ENCODE measurements at places on chromosomes 7 and 10.

DNA sequence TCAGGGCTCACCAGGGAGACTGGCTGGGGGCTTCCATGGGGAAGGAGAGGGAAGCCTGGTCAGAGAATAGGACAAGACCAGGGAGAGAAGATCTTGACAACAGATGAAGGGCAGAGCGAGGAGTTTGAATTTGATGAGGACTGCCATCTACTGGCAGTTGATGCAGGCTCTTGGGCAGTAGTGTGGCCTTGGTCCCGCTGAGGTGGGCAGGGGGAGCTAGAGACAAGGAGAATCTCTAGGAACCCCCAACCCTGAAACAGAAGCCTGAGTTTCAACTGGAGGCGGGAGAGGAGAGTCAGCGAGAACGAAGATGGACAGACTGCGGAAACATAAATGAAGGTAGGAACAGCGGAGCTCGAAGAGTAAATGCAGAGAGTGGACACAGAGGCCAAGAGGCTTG lies 81.0 kb downstream of the PPP1R3C start:
- no peak for DNase-seq

GRCh38 chr10:71580415-71580814 lies 139.2 kb downstream of the C10orf105 start:
- DNase-seq: no peak

- DNase-seq: no peak
Observed at GRCh38 chr7:16669581-16669980, 23.6 kb downstream of the BZW2 start.

DNA sequence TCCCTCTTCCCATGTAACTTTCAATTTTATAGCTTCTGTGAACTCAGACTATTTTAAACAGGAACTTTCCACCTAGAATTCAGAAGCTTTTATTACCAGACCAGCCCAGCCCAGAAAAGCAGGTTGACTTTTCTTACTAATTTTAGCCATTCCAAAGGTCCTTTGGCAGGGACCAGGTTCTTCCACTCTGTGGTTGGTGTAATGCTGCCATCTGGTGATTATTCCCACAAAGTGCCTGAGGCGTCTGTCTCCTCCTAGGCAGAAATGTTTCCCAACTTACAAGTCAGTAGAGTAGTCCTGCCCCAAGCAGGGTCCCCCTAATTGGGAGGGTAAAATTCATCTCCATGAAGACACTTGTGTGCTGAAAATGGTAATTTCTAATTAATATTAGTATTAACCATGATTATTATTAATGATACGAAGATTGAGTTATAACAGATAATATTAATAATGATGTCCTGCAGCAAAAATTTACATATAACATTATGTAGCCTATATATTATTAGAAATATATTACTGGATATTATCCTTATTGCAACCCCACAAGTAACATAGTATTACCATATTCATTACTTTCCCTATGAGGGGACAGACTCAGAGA lies 53.0 kb upstream of the PPP1R17 start:
- no peak for DNase-seq

- DNase-seq: no peak
Observed at GRCh38 chr10:75019370-75019769, 92.1 kb upstream of the SAMD8 start.

GRCh38 chr10:11150879-11151415 lies 133.3 kb downstream of the CELF2 start:
- DNase-seq: no peak

DNA sequence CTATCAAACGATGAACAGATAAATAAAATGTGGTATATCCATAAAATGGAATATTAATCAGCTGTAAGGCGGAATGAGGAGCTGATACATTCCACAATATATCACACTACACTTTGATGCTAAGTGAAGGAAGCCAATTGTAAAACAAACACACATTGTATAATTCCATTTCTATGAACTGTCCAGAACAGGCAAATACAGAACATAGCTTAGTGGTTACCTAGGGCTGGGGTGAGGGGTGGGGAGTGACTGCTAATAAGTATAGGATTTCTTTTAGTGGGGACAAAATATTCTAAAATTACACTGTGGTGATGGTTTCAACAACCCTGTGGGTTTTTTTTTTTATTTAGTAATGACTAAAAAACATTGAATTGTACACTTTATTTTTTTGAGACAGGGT lies 82.1 kb upstream of the SLC26A5 start:
- no peak for DNase-seq

Measured in activated CD8-positive, alpha-beta memory T cell treated with anti-CD3 and anti-CD28 coated beads for 1 hour (primary cell).